ENCODE measurements at places on chromosomes 11 and 22.

DNA sequence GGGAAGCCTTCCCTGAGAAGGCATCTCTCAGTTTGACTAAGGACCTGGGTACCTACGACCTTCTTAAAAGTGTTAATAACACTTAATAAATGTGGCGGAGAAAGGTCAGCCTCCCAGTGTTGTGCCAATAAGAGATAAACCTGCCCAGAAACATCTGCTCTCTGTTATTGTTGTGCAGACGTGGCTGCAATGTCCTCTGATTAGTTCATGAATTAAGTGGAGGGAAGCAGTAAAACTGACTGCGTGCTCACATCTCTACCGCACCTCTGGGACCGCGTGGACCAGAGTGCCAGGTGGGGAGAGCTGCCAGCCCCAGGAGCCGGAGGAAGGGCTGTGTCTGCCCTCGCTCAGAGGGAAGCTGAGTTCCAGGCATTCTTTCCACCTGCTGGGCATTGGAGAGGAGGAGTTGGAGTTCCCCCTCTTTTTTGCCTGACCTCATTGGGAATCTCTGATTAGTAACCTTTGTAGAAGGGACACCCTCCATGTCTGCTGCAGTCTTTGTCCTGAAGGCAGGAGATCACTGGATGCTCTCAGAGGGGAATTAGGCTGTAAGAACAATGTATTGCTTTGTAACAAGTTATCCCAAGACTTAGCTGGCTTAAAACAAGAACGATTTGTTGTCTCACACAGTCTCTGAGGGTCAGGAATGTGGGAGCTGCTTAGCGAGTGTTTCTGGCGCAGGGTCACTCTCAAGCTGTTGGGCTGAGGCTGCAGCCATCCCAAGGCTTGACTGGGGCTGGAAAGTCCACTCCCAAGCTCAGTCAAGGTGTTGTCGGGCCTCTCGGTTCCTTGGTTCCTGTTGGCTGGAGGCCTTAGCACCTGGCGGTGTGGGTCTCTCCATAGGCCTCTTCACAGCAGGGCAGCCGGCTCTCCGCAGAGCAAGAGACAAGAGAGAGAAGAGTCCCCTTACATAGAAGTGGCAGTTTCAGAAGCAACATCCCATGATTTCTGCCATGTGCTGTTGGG is 247.6 kb upstream of the TBCEL start:
- DNase-seq = no peak

- DNase-seq = no peak
Measured at GRCh38 chr11:87203907-87204602, 166.3 kb downstream of the TMEM135 start.

DNA sequence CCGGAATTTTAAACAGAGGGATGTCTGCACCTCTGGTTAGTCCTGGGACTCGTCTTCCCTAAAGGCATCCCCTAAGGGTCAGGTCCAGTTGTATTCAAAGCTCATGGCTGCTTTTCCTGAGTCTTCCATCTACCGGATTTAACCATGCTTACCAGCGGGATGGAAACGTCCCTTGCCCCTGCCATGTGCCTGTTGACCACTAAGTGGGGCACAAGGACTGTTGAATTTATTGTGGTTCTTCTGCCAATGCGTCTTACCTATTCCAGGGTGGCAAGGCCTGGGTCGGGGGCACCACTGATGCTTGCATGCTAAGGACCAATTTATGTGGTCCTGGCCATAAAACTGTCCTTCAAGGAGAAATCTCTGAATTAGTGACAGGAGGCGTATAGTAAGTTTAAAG is 25.6 kb downstream of the ANKRD42 start:
- no peak for DNase-seq

- DNase-seq = no peak
Measured at GRCh38 chr11:8025123-8025522, 38.0 kb downstream of the EIF3F start.

GRCh38 chr11:77151804-77152509 is 23.9 kb downstream of the MYO7A start:
- DNase-seq = peak; percentile 29

DNA sequence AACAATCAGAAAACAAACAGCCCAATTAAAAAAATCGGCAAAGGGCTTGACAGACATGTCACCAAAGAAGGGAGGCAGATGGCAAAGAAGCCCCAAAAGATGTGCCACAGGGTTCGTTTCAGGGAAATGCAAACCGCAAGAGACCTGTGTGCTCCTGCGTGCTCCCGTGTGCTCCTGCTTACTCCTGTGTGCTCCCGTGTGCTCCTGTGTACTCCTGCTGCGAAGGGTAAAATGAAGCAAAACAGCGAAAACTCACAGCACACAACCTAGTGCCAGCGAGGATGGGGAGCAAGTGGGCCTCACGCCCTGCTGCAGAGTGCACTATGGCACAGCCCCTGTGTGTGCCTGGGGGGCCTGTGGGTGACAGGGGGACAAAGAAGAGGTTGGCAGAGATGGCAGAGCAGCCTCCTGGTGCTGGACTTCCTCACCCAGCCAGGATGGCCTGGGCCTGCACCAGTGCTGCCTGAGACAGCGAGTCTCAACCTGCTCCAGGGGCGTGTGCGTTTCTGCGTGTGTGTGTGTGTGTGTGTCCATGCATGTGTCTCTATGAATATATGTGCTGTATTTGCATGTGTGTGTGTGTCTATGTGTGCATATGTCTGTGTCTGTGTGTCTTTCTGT is 14.0 kb downstream of the ASCL2 start:
- DNase-seq = no peak

- DNase-seq = no peak
Measured at GRCh38 chr11:115653926-115654325, 149.7 kb upstream of the CADM1 start.

DNA sequence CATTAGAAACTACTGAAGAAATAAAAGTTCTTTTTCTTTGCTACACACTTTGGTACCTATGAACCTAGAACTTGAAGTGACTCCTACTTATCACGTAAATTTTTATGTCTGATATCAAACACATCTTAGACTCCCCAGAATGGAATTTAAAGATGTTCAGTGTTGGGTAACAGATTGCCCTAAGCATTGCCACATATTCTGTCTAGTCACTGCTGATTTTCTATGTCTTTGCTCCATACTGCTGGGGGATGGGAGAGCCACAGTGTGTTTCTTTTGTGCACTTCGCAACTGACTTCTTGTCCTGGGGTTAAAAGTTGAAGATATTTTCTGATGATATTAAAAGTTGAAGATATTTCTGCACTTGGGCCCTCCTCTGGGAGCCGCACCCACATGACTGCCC is 19.4 kb upstream of the MYO18B start:
- no peak for DNase-seq

DNA sequence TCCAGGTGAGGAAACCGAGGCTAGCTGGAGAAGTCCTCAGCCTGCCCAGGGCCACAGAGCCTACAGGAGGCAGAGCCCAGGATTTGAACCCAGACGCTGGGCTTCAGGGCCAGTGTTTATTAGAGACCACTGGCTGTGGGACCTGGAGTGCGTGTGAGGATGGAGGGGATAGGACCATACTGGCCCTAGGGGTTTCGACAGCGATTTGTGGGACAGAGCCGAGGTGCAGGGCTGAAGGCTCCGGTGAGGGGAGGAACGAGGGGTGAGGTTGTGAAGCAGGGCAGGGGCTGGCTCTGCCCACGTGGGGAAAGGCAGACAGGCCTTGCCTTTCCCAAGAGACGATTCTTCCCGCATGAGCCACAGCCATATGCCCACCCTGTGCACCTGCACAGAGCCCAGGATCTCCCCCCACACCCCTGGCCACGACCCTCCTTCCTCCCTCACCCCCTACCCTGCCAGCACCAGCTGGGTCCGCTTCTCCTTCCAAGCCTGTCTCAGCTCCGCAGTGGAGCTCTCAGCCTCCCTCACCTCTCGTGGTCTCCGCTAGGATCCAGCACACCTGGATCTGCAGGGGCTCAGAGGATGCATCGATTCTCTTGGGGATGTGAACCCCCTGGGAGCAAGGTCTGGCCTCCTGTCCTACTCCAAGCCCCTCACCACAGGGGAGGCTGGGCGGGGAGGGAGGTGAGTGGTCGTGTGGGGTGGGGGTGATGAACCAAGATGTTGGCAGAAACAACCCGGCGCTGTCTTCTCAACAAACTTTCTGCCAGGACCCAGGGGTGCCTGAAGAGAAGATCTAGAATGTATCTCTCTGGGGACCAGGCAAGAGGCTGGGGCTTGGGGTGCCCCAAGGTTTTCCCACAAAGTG is 58.4 kb downstream of the RTL6 start:
- no peak for DNase-seq

- peak; percentile 22 for DNase-seq
Measured at GRCh38 chr22:40178417-40179409, 988 bp downstream of the TNRC6B start.

- no peak for DNase-seq
Measured at GRCh38 chr22:37972527-37972926, 11.8 kb downstream of the SOX10 start.

GRCh38 chr11:62462508-62462892 is 43.7 kb downstream of the SCGB1A1 start:
- DNase-seq = no peak

DNA sequence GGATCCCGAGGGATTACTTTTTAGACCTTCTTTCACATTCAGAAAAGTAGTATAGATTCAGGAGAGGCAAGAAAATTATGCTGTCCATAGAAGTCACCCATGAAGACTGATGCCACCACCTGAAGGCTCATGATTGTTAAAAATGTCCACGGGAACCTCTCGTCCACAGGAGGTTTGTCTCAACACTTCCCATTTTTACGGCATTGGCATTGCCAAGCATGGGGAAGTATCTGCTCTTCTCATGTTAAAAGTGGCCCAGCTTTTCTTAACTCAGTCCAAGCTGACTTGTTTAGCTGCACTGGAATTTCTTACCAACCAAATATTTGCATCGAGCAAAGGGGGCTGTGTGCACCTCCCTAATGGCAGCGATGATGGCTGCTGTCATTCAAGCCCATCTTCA is 9.6 kb downstream of the CDPF1 start:
- no peak for DNase-seq

GRCh38 chr11:88246696-88247095 is 71.5 kb upstream of the RAB38 start:
- no peak for DNase-seq

- DNase-seq = no peak
Measured at GRCh38 chr11:79592824-79593223, 152.0 kb upstream of the TENM4 start.

GRCh38 chr11:833114-833791 is 501 bp downstream of the CD151 start:
- DNase-seq = peak; percentile 26

- DNase-seq = no peak
Measured at GRCh38 chr11:132941024-132941646, 591.2 kb downstream of the OPCML start.

Data from activated gamma-delta T cell treated with Interleukin-2 at 50 U/mL for 16 hours (primary cell).